ENCODE measurements at places on chromosomes 1 and 21.

- DNase-seq: no peak
These were observed 34.9 kb downstream of the SEC16B start for GRCh38 chr1:177934927-177935326.

DNA sequence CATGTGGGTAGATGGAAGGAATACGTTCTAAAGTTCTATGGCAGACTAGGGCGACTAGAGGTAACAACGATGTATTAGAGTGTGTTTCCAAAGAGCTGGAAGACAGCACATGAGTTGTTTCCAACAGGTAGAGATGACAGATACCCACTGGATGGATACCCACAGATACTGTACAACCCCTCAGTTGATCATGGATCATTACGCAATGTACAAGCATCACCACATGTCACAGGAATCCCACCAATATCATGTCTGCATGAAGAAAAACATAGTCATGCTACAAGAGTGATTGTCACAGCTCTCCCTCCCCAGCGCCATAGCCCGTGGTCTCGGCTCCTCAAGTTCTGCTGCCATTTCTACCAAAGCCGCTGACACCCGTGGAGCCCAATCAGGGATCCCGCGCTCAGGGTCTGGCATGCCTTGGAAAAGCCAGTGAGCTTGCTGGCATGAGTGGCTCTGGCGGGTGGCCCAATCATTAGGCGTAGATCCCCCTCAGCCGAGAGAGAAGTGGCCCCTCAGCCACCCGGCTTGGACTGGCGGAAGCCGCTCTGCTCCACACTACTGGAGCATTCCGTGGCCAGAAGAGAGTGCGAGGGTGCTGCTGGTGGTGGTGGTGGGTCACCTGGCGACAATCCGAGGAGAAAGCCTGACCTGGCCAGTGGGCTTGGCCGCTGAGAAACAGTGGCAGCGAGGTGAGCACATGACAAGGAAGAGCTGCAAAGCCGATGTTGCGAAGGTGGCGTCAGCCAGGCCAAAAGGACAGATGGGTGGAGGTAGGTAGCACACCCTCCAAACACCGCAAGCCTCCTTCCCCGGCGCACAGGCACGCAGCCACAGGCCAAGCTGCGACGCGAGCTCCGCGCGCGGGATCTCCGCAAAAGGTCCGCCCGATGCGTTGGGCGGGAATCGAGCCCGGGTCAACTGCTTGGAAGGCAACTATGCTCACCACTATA, 65.7 kb upstream of the FCGR2A start:
- no peak for DNase-seq

GRCh38 chr1:179973198-179974110, 18.8 kb downstream of the CEP350 start:
- no peak for DNase-seq

- DNase-seq: no peak
These were observed 77.0 kb downstream of the ALPL start for GRCh38 chr1:21586222-21586621.

DNA sequence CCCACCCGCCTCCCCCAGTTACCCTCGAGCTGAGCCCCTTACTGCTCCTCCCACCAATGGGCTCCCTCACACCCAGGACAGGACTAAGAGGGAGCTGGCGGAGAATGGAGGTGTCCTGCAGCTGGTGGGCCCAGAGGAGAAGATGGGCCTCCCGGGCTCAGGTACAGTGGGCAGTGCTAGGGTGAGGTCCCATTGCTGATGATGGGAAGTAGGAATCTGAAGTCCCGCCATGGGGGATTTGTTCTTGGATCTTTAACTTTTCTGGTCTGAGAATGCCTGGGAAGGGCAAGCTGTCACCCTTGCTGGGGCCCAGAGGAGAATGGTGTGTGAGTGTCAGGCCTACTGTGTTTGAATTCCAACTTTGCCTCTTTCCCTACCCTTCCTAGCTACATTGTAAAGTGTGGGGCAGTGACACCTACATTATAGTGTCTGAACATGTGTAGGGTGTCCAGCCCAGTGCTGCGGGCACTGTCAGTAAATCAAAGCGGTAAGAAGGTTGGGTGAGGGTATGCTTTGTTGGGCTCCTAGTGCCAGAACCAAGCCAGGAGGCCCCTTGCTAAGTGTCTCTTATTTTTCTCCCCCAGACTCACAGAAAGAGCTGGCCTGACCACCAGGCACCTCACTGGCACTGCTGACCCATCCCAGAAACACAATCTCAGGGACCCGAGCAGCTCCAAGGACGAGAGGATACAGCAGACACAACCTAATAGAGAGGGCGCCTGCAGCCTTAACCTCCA, 44.7 kb downstream of the YARS1 start:
- no peak for DNase-seq

DNA sequence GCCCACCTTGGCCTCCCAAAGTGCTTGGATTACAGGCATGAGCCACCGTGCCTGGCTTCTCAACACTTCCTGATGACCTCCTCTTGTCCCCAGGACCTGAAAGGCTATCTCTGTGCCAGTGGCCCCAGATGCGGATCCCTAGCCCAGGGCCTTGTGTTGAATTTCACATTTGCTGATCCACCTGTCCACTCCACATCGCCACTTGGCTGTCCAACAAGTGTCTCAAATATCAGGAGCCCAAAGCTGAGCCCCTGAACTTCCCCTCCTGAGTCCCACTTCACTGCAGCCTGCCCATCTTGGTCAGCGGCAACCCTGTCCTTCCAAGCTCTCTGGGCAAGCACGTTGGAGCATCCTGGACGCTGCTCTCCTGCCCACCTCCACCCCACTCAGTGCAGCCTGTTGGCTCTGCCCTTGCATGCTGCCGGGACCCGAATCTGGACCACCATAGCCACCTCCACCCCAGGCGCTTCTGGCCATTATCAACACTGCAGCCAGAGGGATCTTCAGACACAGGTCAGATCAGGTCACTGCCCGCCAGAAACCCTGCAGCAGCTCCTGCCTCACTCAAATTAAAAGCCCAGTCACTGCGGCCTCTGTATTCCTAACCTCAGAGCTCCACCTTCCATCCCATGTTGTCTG, 352.5 kb upstream of the VAMP3 start:
- DNase-seq: no peak

DNA sequence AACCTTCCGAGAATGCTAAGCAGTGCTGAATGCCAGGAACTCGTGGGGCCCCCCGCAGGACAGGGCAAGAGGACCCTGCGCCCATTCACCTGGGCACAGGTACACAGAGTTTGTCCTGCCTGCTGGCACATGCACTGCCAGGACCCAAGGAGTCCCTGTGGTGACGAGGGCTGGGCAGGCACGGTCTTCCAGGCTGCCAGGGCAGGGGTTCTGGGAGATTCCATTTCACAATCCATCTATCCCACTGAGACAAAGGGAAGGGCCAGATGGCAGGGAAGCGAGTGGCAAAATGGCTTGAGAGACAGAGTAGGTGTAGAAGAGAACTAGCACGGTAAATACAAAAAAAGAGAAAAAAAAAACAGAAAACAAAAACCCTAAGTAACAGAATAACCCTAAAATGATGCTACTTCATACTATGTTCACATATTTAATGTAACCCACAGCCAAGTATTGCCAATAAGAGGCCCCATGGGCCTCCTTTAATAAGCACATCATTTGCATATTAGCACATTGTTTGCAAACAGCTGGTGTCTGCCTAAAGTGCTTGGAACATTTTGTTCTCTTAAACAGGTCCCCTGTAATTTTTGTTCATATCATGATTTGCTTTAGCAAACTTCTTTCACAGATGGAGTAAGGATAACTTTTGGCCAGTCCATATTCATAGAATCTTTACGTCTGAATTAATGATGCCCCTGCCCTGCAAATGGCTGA, 83.8 kb downstream of the STUM start:
- peak; percentile 18 for DNase-seq

DNA sequence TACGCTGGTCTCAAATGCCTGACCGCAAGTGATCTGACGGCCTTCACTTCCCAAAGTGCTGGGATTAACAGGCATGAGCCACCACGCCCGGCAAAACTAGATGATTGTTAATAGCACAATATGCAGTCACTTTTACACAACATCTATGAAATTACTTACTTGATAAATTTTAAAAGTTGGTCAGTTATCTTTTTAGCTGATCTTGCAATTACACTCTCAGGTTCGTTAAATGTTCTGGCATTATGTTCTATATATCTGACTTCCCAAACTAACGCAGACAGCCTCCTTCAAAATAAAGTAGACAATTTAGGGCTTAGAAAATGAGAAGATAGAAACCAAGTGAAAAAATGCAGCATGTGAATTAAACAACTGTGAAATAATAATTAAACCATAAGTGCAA, 31.8 kb upstream of the PSMG1 start:
- no peak for DNase-seq

DNA sequence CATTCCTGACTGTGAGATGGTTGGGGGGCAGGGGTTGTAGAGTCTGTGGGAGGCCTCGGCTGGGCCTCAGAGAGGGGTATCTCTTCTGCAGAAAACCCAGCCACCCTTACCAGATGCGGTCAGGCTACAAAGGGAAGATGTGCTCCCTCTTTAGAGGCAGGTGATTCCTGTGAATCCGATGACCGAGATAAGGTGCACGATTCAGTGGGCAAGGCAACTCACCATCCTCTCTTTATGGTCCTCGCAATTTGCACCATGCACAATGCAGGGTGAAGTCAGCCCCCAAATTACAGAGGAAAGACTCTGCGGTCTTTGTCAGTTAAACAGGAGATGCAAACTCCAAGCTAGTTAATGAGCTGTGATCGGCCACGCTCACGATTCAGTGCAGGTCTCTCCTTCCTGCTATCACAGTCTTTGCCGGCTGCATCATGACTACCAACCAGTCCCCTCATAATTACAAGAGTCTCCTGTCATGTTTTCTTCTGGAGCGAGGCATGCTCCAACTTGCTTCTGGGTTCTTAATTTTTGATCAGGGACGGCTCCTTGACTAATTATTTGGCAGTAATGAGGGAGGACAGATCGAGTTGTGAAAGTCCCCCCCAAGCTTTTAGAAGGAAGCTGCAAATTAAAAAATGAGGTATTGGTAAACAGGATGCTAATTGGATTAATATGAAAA, 12.5 kb downstream of the TP73 start:
- no peak for DNase-seq
